Activated CD4-positive, alpha-beta T cell treated with anti-CD3 and anti-CD28 coated beads for 48 hours (primary cell): ENCODE measurements at places on chromosomes 4 and X.

- no peak for DNase-seq
Observed at GRCh38 chr4:20418861-20419451, 167.3 kb downstream of the SLIT2 start.

- no peak for DNase-seq
Observed at GRCh38 chr4:23235628-23236390, 543.1 kb downstream of the GBA3 start.

- peak; percentile 75 for DNase-seq
Observed at GRCh38 chr4:40316782-40317635, 18.1 kb upstream of the CHRNA9 start.

DNA sequence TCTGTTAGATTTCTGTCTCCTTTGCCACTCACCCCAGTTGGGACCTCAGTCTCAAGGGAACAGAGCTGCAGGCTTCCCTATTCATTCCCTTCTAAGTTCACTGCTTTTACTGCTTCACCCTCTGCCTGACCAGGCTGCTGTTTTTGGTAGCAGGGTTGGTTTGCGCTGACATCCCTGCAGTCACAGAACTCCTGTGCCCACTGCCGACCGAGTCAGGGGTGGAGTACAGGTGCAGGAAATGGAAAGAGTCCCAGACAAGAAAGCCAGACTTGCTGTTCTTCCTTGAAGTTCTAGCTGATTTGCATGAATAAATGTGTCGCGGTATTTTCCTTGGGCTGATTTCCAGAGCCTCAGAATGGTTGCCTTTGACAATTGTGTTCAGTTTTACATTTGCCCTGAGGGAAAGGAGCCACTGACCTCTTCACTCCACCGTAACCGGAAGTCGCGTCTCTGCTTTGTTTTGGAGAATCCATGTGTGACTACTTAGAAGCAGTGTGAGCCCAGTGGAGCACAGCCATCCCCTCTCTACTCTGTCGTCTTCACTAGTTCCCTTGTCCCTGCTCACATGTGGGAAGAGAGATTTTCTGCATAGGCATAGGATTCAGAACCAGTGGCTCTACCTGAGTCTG is 84.8 kb downstream of the TNIP2 start:
- DNase-seq: no peak
